ENCODE measurements at places on chromosomes 2 and 18.

DNA sequence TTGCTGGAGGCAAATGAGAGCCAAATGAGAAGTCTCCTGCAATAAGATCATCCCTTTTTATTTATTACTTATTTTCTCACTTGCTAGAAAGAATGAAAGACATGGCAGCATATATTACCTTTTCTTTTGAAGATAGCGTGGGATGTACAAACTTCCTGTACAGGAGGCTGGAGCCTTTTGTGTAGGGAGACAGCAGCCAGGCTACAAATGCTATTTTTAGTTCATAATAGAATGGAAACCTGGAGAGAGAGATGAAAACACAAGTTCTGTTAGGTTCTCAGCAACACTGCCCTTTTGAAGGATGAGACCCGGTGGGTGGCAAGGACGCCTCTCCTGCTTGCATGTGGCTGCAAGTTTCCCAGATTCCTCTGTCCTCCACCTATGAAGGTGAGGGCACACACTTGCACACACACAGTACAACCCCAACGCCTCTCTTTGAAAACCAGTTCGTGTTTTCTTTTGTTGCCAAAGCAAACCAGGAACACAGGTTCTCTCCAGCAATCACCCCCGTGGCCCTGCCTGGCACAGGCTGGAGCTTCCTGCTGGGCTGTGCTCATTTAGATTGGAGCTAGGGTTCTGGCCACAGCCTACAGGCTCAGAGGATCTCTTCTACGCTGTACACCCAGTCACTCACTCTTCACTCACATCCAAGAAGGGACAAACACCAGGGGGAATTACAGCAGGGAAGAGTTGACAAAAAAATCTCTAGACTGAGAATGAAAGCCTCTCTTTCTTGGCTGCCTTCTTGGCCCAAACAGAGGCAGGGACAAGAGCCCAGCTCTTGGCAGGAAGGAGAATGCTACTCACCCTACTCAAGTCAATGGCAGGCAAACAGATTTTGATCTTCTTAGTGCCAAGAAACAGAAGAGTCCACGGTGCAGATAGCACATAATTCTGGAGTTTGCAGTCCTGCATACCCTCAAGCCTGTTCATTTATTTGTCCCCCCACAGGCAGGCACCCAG, 55.6 kb downstream of the MRPL35 start:
- no peak for DNase-seq
- no peaks in the 10 kb centered on the region for H3K27me3 ChIP-seq
- no peaks in the 10 kb centered on the region for H3K4me1 ChIP-seq
- no peak overlapping the region for H3K27ac ChIP-seq

- H3K27ac ChIP-seq: no peak overlapping the region
- H3K36me3 ChIP-seq: no peaks in the 10 kb centered on the region
- no peaks in the 10 kb centered on the region for H3K27me3 ChIP-seq
- no peak for DNase-seq
These were observed 468.2 kb downstream of the EPHA4 start for GRCh38 chr2:221103930-221104329.

DNA sequence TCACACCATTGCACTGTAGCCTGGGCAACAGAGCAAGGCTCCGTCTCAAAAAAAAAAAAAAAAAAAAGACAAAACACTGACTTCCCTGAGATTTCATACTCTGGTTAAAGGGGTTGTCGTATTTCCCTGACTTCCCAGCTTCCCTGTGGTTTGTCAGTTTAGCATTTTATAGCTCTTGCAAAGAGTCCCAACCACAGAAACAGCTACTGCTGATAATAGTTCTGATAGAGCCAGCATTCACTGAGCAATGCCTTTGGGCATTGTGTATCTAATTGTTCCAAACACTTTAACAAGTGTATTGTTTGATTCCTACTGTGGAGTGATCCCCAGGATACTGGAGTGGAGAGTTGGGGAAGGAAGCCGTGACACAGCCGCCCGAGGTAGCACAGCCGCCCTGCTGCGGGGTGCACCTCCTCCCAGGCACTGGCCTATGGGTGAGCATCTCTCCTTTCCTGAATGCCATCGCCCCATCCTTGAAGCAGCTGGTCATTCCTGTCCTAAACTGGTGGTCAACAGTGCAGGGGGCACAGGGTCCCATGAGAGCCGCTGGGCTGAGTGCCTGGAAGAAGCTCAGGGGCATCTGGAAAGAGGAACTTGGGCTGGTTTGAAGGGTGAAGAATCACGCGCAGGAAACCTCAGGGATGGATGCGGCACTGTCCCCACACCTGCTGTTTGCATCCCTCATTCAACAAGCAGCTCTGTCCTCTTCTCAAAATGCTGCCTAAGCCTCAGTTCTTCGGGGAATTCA, 81.0 kb upstream of the TMEM18 start:
- no peaks in the 10 kb centered on the region for H3K36me3 ChIP-seq
- no peak for DNase-seq
- H3K27me3 ChIP-seq: no peaks in the 10 kb centered on the region
- H3K4me3 ChIP-seq: no peak overlapping the region

- H3K36me3 ChIP-seq: no peaks in the 10 kb centered on the region
- no peak for DNase-seq
- H3K27ac ChIP-seq: no peak overlapping the region
- H3K4me1 ChIP-seq: no peaks in the 10 kb centered on the region
These were observed 26.9 kb downstream of the MCEE start for GRCh38 chr2:71102981-71103681.

GRCh38 chr2:228039752-228040534, 141.5 kb downstream of the SPHKAP start:
- no peaks in the 10 kb centered on the region for H3K36me3 ChIP-seq
- no peak for DNase-seq
- no peaks in the 10 kb centered on the region for H3K27me3 ChIP-seq
- H3K4me3 ChIP-seq: no peak overlapping the region

GRCh38 chr2:224145751-224146355, 106.8 kb upstream of the SERPINE2 start:
- H3K4me1 ChIP-seq: no peaks in the 10 kb centered on the region
- no peaks in the 10 kb centered on the region for H3K27me3 ChIP-seq
- H3K27ac ChIP-seq: no peak overlapping the region

GRCh38 chr2:48551548-48551947, 21.6 kb downstream of the STON1 start:
- H3K4me3 ChIP-seq: no peak overlapping the region
- H3K4me1 ChIP-seq: no peaks in the 10 kb centered on the region
- H3K27ac ChIP-seq: no peak overlapping the region
- H3K27me3 ChIP-seq: no peaks in the 10 kb centered on the region
- DNase-seq: no peak

- peaks cover 7% of the 10 kb centered on the region for H3K36me3 ChIP-seq
- H3K4me3 ChIP-seq: no peak overlapping the region
- DNase-seq: no peak
- no peak overlapping the region for H3K27ac ChIP-seq
- no peaks in the 10 kb centered on the region for H3K27me3 ChIP-seq
These were observed 118.9 kb downstream of the EHBP1 start for GRCh38 chr2:62824388-62824787.

- H3K27me3 ChIP-seq: no peaks in the 10 kb centered on the region
- no peaks in the 10 kb centered on the region for H3K36me3 ChIP-seq
- H3K4me1 ChIP-seq: no peaks in the 10 kb centered on the region
- no peak overlapping the region for H3K4me3 ChIP-seq
- DNase-seq: no peak
- H3K27ac ChIP-seq: no peak overlapping the region
These were observed 93.7 kb downstream of the CERKL start for GRCh38 chr2:181563101-181563692.

DNA sequence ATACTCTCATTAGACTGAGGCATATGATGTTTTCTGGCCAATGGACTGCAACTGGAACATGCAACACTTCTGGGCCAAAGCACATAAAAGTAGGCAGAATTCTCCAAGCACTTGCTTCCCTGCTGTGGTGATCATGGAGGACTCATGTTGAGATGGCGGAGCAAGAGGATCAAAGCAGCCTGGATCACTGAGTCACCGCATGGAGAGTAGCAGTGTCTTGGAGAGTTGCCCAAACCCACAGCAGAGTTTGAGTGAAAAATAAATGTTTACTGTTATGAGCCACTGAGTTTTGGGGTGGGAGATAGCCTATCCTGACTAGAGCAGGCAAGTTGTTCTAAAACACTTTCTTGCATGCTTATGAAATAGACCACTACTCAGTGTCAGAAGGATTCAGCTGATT, 359.5 kb downstream of the ZNF521 start:
- DNase-seq: no peak
- no peaks in the 10 kb centered on the region for H3K36me3 ChIP-seq
- no peak overlapping the region for H3K27ac ChIP-seq

DNA sequence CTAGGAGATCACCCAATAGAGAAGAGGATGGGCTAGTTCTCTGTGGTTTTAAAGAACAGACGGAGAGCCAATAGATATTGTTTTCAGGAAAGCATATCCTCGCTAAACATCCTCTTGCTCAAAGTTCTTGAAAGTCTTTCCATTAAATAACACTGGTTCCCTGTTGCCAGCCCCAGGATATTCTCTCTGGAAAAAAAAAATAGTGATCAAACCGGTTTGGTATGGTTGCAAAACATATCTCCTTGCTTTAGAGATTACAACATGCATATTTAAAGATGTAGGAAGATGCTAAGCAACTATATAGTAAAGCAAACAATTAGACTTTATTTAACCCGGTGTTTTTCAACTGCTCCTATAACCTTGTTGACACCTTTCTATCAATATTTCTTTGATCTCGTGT, 211.4 kb downstream of the CMPK2 start:
- no peak overlapping the region for H3K27ac ChIP-seq
- H3K27me3 ChIP-seq: no peaks in the 10 kb centered on the region
- no peak overlapping the region for H3K4me3 ChIP-seq
- no peaks in the 10 kb centered on the region for H3K36me3 ChIP-seq

GRCh38 chr2:234672498-234673150, 175.7 kb upstream of the ARL4C start:
- no peak overlapping the region for H3K4me3 ChIP-seq
- no peak overlapping the region for H3K27ac ChIP-seq
- no peak for DNase-seq
- H3K27me3 ChIP-seq: no peaks in the 10 kb centered on the region
- H3K36me3 ChIP-seq: no peaks in the 10 kb centered on the region

GRCh38 chr18:26618135-26618534, 69.8 kb upstream of the KCTD1 start:
- no peak overlapping the region for H3K4me3 ChIP-seq
- H3K4me1 ChIP-seq: no peaks in the 10 kb centered on the region
- no peak for DNase-seq
- no peaks in the 10 kb centered on the region for H3K36me3 ChIP-seq
- no peak overlapping the region for H3K27ac ChIP-seq
- H3K27me3 ChIP-seq: no peaks in the 10 kb centered on the region

DNA sequence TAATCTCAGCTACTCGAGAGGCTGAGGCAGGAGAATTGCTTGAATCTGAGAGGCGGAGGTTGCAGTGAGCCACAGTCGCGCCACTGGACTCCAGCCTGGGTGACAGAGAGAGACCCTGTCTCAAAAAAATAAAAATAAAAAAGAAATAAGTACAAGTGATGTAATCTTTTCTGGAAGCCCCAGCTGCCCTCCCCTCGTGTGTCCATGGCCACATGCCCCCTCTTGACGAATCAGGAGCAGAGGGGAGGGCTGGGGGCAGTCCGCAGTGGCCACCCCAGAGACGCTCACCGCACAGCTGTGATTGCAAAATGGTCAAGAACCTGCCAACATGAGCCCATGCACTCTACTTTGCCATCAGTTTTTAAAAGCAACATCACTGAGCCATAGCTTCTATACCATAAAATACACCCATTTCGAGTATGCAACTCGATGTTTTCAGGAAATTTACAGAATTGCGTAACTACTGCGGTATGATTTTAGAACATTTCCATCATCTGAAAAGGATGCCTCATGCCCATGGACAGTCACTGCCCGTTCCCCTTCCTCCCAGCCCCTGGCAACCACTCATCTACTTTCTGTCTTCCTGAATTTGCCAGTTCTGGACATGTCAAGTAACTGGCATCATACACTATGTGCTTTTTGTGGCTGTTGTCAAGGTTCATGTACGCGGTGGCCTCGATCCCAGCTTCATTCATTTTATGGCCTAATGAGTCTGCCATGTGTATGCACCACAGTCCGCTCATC, 88.1 kb downstream of the NDUFA10 start:
- no peaks in the 10 kb centered on the region for H3K27me3 ChIP-seq
- no peak overlapping the region for H3K4me3 ChIP-seq
- H3K27ac ChIP-seq: no peak overlapping the region

GRCh38 chr2:144663207-144663606, 143.3 kb upstream of the ZEB2 start:
- H3K4me1 ChIP-seq: peaks cover 7% of the 10 kb centered on the region
- H3K4me3 ChIP-seq: no peak overlapping the region
- DNase-seq: no peak
- no peaks in the 10 kb centered on the region for H3K27me3 ChIP-seq
- no peaks in the 10 kb centered on the region for H3K36me3 ChIP-seq
- no peak overlapping the region for H3K27ac ChIP-seq

GRCh38 chr2:71884303-71885042, 263.2 kb downstream of the CYP26B1 start:
- H3K4me3 ChIP-seq: no peak overlapping the region
- H3K27me3 ChIP-seq: no peaks in the 10 kb centered on the region
- no peaks in the 10 kb centered on the region for H3K4me1 ChIP-seq
- no peak for DNase-seq
- no peaks in the 10 kb centered on the region for H3K36me3 ChIP-seq

DNA sequence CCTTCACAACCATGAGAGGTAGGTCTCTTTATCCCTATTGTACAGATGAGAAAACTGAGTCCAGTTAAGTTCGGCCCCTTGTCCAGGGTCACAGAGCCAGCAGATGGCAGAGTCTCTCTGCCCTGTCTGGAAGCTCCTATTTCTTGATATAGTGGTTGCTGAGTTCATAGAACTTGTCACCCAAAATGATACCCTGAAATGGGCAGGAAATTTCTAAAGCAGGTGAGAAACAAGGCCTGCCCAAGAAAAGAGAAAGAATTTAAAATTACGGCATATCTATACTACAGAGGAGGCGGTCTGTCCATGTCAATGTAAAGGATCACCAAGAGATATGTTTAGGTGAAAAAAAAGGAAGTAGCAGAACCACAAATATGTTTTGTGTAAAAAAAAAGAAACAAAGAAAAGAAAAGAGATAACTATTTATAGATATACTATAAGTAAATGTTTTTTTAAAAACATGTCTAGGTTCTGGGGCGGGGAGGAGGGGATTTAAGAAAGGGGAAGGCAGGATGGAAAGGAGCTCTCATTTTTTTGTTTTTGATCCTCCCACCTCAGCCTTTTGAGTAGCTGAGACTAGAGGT, 39.8 kb downstream of the MYO7B start:
- H3K36me3 ChIP-seq: no peaks in the 10 kb centered on the region
- DNase-seq: no peak
- no peak overlapping the region for H3K4me3 ChIP-seq
- H3K27ac ChIP-seq: no peak overlapping the region

- no peaks in the 10 kb centered on the region for H3K36me3 ChIP-seq
- no peak overlapping the region for H3K27ac ChIP-seq
- no peak overlapping the region for H3K4me3 ChIP-seq
- no peak for DNase-seq
These were observed 38.5 kb upstream of the ZNF396 start for GRCh38 chr18:35415511-35416073.

- H3K4me3 ChIP-seq: no peak overlapping the region
- DNase-seq: no peak
- H3K27me3 ChIP-seq: no peaks in the 10 kb centered on the region
These were observed 409.7 kb upstream of the PIK3C3 start for GRCh38 chr18:41545091-41545888.

Measured in CD8-positive, alpha-beta memory T cell (primary cell).